ENCODE measurements at places on chromosomes 3 and 15.

GRCh38 chr3:112362221-112362620, 29.3 kb downstream of the CD200 start:
- H3K4me3 ChIP-seq: no peak overlapping the region
- DNase-seq: no peak
- H3K27me3 ChIP-seq: no peaks in the 10 kb centered on the region
- peaks cover 54% of the 10 kb centered on the region for H3K4me1 ChIP-seq
- peaks cover 48% of the 10 kb centered on the region for H3K36me3 ChIP-seq

GRCh38 chr3:54067055-54067698, 55.2 kb upstream of the CACNA2D3 start:
- peaks cover 4% of the 10 kb centered on the region for H3K27me3 ChIP-seq
- H3K4me1 ChIP-seq: no peaks in the 10 kb centered on the region
- H3K36me3 ChIP-seq: no peaks in the 10 kb centered on the region
- no peak overlapping the region for H3K4me3 ChIP-seq
- no peak for DNase-seq

- H3K27me3 ChIP-seq: no peaks in the 10 kb centered on the region
- DNase-seq: no peak
- no peaks in the 10 kb centered on the region for H3K36me3 ChIP-seq
- H3K4me1 ChIP-seq: peaks cover 40% of the 10 kb centered on the region
Measured at GRCh38 chr15:85026304-85027032, 44.8 kb downstream of the PDE8A start.

GRCh38 chr3:13194285-13195209, 121.3 kb upstream of the IQSEC1 start:
- H3K4me3 ChIP-seq: no peak overlapping the region
- H3K36me3 ChIP-seq: no peaks in the 10 kb centered on the region
- no peak for DNase-seq
- peaks cover 21% of the 10 kb centered on the region for H3K4me1 ChIP-seq
- no peak overlapping the region for H3K27ac ChIP-seq
- H3K27me3 ChIP-seq: peaks cover 22% of the 10 kb centered on the region

- DNase-seq: no peak
- no peak overlapping the region for H3K27ac ChIP-seq
- H3K4me3 ChIP-seq: no peak overlapping the region
- no peaks in the 10 kb centered on the region for H3K4me1 ChIP-seq
Measured at GRCh38 chr15:87538327-87538834, 718.2 kb downstream of the NTRK3 start.

DNA sequence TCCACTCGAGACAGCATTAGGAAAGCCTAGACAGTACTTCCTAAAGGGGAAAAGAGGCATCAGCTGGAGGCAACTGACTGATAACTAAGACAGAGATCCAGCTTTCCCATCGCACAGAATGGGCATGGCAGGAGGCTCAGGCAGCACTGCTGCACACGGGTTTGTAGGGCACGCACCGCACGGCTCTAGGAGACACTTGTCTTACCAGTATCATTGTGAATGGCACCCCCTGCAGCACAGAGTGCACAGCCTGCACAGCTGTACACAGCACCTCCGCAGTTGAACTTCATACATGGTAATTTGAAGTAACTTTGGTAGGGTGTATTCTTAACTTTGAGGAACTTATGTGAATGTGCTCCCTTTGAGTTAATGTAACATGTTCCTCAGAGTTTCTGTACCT, 281.6 kb downstream of the PLCL2 start:
- H3K36me3 ChIP-seq: peaks cover 73% of the 10 kb centered on the region
- no peak overlapping the region for H3K4me3 ChIP-seq
- H3K27me3 ChIP-seq: no peaks in the 10 kb centered on the region
- no peaks in the 10 kb centered on the region for H3K4me1 ChIP-seq

GRCh38 chr15:68379058-68379758, 52.8 kb downstream of the ITGA11 start:
- DNase-seq: no peak
- H3K27ac ChIP-seq: no peak overlapping the region
- H3K36me3 ChIP-seq: no peaks in the 10 kb centered on the region
- no peak overlapping the region for H3K4me3 ChIP-seq
- no peaks in the 10 kb centered on the region for H3K27me3 ChIP-seq

DNA sequence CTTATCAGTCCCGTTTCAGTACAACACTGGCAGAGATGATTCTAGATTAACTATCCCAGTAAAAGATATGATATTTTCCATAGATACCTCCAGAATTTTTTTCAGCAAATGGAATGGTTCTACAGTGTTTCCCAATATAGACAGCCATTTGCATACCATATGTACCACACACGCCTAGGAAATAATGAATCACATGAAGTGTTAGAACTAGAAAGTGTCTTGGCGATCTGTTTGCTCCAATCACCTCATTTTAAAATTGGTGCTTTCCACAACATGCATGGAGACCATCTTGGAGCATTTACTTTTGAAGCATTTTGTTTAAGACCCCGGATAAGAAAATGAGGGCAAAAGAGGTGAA, 2.0 kb downstream of the C2CD4A start:
- H3K4me1 ChIP-seq: peaks cover 20% of the 10 kb centered on the region
- no peaks in the 10 kb centered on the region for H3K36me3 ChIP-seq
- H3K27me3 ChIP-seq: peaks cover 18% of the 10 kb centered on the region
- peak overlapping the region; percentile 78 for H3K4me3 ChIP-seq

- peaks cover 6% of the 10 kb centered on the region for H3K4me1 ChIP-seq
- no peaks in the 10 kb centered on the region for H3K36me3 ChIP-seq
- H3K27ac ChIP-seq: no peak overlapping the region
Measured at GRCh38 chr15:40255033-40255432, 16.2 kb downstream of the PAK6 start.

- peaks cover 86% of the 10 kb centered on the region for H3K36me3 ChIP-seq
- no peaks in the 10 kb centered on the region for H3K27me3 ChIP-seq
- H3K27ac ChIP-seq: no peak overlapping the region
- H3K4me1 ChIP-seq: peaks cover 21% of the 10 kb centered on the region
Measured at GRCh38 chr3:4756057-4756775, 223.0 kb upstream of the BHLHE40 start.

GRCh38 chr3:33046521-33046920, 50.4 kb downstream of the GLB1 start:
- DNase-seq: no peak
- peaks cover 56% of the 10 kb centered on the region for H3K36me3 ChIP-seq
- no peaks in the 10 kb centered on the region for H3K27me3 ChIP-seq
- H3K4me3 ChIP-seq: no peak overlapping the region
- peak overlapping the region; percentile 53 for H3K27ac ChIP-seq

DNA sequence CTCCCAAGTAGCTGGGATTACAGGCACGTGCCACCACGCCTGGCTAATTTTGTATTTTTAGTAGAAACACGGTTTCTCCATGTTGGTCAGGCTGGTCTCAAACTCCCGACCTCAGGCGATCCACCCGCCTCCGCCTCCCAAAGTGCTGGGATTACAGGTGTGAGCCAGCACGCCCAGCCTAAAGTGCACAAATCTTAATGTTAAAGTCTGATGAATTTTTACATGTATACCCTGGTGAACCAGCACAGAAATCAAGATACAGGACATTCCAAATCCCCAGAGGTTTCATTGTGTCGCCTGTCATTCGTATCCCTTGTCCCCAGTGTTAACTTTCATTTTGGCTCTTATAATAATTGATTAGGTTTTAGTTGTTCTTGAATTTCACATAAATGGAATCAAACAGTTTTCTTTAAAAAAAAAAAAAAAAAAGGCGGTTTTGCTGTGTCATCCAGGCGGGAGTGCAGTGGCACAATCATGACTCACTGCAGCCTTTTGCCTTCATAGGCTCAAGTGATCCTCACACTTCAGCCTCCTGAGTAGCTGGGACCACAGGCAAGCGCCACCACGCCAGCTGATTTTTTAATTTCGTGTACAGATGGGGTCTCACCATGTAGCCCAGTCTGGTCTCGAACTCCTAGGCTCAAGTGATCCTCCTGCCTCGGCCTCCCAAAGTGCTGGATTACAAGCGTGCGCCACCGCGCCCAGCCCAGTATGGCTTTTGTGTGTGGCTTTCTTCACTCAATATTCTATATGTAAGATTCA, 1.5 kb upstream of the TM4SF19 start:
- no peak for DNase-seq
- H3K4me1 ChIP-seq: peaks cover 5% of the 10 kb centered on the region
- H3K4me3 ChIP-seq: no peak overlapping the region
- H3K36me3 ChIP-seq: no peaks in the 10 kb centered on the region

GRCh38 chr3:151379083-151379734, 5.3 kb downstream of the P2RY12 start:
- no peak overlapping the region for H3K4me3 ChIP-seq
- peak overlapping the region; percentile 66 for H3K27ac ChIP-seq

- H3K4me3 ChIP-seq: no peak overlapping the region
- H3K27ac ChIP-seq: no peak overlapping the region
- no peak for DNase-seq
Measured at GRCh38 chr3:121979246-121979645, 42.8 kb downstream of the ILDR1 start.

- H3K27ac ChIP-seq: no peak overlapping the region
- H3K27me3 ChIP-seq: no peaks in the 10 kb centered on the region
- H3K4me3 ChIP-seq: no peak overlapping the region
- DNase-seq: no peak
Measured at GRCh38 chr15:90054618-90055097, 47.6 kb downstream of the IDH2 start.

GRCh38 chr3:23083701-23084100, 119.4 kb upstream of the UBE2E2 start:
- H3K4me1 ChIP-seq: peaks cover 8% of the 10 kb centered on the region
- H3K27me3 ChIP-seq: no peaks in the 10 kb centered on the region
- no peak for DNase-seq
- H3K36me3 ChIP-seq: no peaks in the 10 kb centered on the region

GRCh38 chr3:187315872-187316271, 24.3 kb upstream of the MASP1 start:
- peaks cover 59% of the 10 kb centered on the region for H3K27me3 ChIP-seq
- peaks cover 6% of the 10 kb centered on the region for H3K4me1 ChIP-seq
- H3K27ac ChIP-seq: no peak overlapping the region
- H3K36me3 ChIP-seq: no peaks in the 10 kb centered on the region
- no peak for DNase-seq

DNA sequence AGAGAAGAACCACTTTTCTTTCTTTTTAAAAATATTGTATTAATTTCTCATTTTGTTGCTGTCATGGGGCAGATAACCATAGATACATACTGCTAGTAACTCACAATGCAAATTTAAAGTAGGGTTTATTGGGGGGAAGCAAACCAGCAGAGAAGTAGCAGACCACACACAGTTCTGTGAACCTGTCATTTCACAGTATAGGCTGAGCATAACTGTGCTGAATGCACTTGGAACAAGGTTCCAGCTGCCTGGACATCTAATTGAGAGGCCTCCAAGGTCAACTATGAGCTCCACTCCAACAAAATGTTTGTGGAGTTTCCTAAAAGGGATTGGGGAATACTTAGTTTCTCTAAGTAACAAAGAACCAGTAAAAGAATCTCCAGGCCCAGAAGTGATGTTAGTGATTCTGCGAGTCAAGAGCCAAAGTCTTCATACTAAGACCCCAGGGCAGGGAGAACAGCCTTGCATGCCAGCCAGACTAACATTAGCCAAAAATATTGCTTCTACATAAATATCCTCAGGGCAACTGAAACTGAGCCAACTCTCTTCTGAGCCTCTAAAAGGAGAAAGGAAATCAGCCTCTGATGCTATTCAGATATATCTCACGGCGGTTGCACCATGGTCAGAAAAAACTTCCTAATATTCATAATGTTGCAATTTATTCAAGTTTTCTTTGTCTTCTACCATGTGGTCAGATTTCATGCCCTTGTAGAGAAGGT, 856.4 kb upstream of the ALCAM start:
- no peaks in the 10 kb centered on the region for H3K27me3 ChIP-seq
- DNase-seq: no peak
- H3K36me3 ChIP-seq: peaks cover 15% of the 10 kb centered on the region

DNA sequence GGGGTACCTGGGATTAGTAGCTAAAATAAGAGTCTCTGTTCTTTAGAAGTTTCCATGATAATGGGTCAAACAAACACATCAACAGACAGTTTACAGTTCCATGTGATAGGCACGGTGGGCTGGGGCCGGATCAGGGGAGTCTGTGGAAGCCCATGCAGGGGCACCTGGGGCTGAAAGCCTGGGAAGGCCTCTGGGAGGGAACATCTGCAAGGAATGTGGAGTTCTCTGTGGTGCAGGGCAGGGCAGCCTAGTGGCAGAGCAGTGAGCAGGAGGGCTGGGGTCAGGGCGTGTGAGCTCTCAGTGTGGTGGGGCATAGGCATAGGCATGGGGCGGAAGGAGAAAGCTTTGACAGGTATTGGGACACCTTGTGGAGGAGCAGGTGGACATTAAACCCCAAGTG, 207.7 kb upstream of the TRIM42 start:
- no peaks in the 10 kb centered on the region for H3K36me3 ChIP-seq
- no peaks in the 10 kb centered on the region for H3K4me1 ChIP-seq
- H3K27ac ChIP-seq: no peak overlapping the region
- H3K27me3 ChIP-seq: no peaks in the 10 kb centered on the region
- no peak overlapping the region for H3K4me3 ChIP-seq

DNA sequence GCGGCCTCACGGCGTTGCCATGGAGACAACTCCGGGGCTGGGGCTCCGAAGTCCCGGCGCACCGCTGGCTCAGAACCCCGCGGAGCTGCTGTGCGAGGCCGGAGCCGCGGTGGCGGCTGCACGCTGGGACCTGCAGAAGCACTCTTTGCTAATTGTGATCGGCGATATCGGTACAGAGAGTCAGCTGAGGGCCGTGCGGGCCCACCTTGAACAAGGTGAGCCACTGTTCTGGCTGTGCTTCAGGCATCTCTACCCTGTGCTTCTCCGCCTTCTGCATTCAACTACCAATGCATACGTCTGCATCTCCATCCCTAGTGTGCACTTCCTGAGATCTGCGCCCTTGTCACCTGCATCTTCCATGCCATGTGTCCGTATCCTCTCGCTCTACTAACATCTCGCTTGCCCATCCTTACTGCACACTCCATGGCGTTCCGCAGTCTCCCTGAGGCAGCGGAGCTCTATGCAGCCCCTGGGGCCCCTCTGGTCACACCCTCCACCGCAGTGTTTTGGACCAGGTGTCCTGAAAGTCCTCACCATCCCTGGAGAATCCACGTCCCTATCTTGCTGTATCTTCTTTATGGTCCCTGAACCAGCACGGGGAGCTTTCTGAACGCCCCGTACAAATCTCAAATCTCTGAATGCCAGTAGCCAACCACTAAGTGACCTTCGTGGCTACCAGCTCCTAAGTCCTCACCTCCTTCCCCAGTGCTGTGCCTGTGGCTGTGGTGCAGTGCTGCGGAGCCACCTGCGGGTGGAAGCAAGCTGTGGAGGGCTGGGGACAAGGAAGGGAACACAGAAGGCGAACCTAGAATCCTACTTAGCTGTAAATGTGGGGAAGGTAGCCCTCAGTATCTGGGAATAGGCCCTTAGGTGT, 6.2 kb upstream of the MAP1A start:
- DNase-seq: no peak
- H3K27ac ChIP-seq: peak overlapping the region; percentile 94
- peaks cover 4% of the 10 kb centered on the region for H3K36me3 ChIP-seq

Measured in activated B cell treated with CpG ODN at 0.5 μM for 24 hours (primary cell).